ENCODE measurements at places on chromosomes 5 and 9.
A peak's percentile ranks its signal among the peaks of the same experiment; 100 is the strongest.

GRCh38 chr5:128213340-128213739 is 129.8 kb downstream of the SLC12A2 start:
- no peak for DNase-seq

DNA sequence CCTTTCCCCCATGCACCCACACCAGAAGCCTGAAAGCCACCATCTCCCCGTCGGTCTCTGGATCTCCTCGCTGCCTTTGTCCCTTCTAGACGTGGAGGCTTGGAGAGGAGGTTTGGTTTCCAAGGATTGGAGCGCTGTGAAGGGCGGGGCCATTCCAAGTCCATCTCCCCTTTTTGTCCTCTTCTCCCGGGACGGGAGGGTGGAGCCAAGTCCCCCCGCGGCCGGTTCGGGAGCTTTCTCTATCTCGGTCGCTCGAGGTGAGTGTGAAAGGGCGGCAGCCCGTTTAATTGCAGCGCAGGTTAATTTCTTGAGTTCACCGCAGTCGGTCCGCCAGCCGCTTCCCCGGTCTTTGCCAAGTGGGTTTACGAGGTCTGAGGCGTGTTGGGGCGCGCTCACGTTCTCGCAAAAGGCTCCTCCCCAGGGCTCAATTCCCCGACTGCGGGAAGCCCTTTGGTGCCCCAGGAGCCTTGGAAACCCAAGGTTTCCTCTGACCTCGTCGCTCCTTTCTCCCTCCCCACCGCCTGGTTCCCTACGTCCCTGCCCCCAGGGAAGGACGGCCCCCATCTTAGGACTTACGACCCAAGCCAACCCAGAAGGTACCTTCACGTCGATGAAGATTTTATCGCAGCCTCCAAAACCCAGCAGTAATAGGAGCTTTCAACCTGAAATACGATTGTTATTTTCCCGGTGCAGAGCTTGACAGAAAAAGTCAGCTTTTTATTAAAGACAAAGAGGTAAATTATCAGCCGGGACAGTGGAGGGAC is 2.8 kb upstream of the ZNF462 start:
- DNase-seq: no peak

GRCh38 chr5:91865915-91866314 is 482.8 kb upstream of the ARRDC3 start:
- no peak for DNase-seq

DNA sequence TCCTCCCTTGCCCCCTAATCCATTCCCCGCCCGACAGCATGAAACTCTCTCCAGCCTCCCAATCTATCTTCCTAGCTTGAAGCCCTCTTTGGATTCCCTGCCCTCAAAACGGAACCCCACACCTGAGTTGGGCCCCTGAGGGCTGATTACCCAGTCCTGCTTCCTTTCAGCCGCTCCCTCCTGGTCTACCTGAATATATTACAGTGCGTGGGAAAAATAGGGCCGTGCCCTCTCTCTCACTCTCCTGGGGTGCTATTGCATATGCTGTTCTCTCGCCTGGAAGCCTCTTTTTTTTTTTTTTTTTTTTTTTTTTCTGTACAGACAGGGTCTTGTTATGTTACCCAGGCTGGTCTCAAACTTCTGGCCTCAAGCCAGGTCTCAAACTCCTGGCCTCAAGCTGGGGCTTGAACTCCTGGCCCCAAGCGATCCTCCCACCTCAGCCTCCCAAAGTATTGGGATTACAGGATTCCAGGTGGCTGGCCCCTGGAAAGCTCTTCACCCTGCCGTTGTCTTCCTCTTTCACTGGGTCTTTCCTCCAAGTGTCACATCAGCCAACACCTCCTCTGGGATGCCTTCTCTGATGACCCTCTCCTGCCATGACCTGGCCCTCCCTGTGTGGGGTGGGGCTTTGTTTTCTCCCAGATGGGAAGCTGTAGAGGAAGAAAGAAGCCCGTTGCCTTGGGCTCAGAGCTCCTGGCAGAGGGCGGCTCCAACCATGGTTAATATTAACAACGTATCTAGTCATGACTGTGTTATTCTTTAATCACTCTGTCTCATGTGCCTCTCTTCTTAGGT is 8.2 kb downstream of the DNM1 start:
- no peak for DNase-seq

- DNase-seq: no peak
These were observed 86.0 kb upstream of the NR5A1 start for GRCh38 chr9:124593200-124593599.

- no peak for DNase-seq
These were observed 96.2 kb downstream of the C9orf50 start for GRCh38 chr9:129524582-129525270.

DNA sequence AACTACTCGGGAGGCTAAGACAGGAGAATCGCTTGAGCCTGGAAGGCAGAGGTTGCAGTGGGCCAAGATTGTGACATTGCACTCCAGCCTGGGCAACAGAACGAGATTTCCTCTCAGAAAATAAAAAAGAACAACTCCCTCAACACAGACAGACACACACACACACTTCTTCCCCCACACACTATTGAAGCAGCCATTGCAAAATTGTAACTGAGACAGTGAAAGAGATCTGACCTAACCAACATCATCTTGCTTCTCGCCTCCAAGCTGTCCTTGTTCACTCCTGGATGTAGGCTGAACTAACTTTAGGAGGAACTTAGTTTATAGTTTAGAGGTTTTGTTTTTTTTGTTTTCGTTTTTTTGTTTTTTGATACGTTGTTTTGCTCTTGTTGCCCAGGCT is 13.0 kb upstream of the PLIN2 start:
- no peak for DNase-seq

GRCh38 chr9:37923118-37923795 is 19.3 kb upstream of the SLC25A51 start:
- no peak for DNase-seq

DNA sequence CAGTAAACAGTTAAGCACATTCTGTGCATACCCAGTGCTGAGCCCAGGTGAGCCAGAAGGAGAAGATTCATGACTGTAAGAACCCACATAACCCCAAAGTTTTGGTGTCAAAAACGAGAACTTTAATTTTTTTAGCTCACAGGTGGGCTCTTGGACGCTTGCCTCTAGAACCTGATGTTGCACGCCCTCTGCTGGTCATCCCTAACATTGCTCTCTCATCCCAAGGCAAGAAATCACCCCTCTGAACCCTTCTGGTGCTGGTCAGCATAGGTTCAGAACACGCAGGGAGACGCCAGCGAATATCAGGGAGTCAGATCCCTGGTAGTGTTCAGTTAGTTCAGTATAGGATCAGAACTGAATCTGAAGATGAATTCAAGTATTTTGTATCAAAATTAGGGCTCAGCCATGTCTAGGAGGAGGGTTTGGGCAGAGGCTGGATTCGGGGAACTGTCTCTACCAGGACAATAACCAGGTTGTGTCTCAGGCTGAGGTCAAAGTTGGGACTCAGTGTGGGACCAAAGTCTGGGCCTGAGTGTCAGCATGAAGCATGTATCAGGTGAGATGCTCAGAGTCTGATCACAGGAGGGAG is 4.1 kb upstream of the DNAJB5 start:
- DNase-seq: peak; percentile 22

- no peak for DNase-seq
These were observed 108.9 kb downstream of the ACTL7B start for GRCh38 chr9:108746864-108747263.

- no peak for DNase-seq
These were observed 119.9 kb downstream of the TMEM174 start for GRCh38 chr5:73292816-73293459.

- no peak for DNase-seq
These were observed 136.7 kb upstream of the MOCS2 start for GRCh38 chr5:53246042-53246836.

DNA sequence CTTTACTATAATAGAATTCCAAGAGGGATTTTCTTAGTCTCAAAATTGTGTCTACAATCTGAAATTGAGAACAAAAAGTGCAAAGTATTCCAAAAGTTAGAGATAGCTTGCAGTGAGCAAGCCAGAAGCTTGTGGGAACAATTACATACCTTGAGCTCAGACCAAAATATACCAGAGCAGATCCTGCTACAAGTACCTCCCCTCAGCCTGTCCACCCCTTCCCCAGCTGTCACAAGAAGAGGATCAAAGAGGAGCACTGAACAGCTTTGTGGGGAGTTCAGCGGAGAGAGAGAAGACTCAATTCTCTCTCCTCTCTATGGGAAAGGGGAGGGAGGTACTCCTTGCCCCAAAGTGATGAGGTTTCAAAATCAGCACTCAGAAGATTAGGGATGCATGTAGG is 869.2 kb upstream of the DMAC1 start:
- no peak for DNase-seq

GRCh38 chr9:68778635-68779034 is 73.6 kb downstream of the PIP5K1B start:
- DNase-seq: no peak

DNA sequence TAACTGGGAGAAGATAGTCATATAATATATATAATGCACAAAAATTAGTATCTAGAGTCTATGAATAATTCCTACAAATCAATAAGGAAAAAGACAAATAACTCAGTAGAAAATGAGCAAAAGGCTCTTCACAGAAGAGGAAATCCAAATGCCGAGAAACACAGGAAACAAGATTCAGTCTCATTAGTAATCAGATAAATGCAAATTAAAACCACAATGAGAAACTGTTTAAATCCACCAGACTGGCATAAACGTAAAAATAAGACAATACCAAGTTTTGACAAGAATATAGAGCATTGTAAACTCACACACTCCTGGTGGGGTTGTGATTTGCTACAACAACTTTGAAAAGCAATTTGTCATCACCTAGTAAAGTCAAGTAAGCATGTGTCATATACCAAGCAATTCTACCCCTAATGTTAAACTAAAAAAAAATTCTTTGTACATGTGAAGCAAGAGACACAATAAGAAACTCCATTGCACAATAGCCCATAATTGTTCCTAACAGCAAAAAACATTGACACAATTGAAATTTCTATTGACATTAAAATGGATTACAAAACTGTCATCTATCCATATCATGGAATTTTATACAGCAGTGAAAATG is 21.0 kb upstream of the UBLCP1 start:
- no peak for DNase-seq

DNA sequence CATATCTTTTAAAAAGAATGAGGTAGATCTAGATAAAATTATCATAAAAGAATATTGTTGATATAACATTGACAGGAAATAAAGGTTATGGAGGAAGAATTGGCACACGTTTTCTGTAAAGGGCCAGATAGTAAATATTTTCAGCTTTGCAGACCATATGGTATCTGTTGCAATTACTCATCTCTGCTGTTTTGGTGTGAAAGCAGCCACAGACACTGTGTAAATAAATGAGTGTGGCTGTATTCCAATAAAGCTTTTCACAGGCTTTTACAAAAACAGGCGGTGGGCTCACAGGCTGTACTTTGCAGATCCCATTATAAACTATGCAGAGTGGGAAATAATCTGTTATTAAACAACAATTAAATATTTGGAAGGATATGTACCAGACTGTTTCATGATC is 87.4 kb downstream of the SGCD start:
- DNase-seq: no peak

- DNase-seq: no peak
These were observed 41.2 kb upstream of the RIOK2 start for GRCh38 chr5:97224112-97224750.

GRCh38 chr9:80078826-80079225 is 507.1 kb downstream of the TLE4 start:
- no peak for DNase-seq

DNA sequence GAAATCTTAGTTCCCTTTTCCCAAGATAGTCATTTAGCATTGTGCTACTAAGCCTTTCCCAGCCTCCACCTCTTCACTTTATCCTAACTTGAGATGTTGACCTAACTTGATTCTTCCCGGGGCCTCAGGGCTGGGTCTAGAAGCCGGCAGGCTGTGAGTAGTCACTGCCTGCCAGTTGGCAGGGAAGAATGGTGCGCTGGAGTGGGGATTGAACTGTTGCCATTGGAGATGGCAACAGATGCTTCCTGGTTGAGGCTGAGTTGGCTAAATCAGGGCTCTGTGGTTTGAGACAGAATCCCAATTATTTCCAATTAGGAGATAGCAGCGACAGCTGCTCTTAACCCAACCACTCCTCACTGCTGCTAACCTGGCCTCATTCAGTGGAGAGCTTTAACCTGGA is 343.1 kb downstream of the BRINP1 start:
- peak; percentile 46 for DNase-seq

- no peak for DNase-seq
These were observed 73.9 kb downstream of the ATG10 start for GRCh38 chr5:82045554-82046275.

GRCh38 chr9:4045556-4045955 is 254.3 kb downstream of the GLIS3 start:
- no peak for DNase-seq

- no peak for DNase-seq
These were observed 820.5 kb downstream of the PTPRD start for GRCh38 chr9:9792144-9792857.

GRCh38 chr9:91771027-91771426 is 179.0 kb downstream of the ROR2 start:
- no peak for DNase-seq

DNA sequence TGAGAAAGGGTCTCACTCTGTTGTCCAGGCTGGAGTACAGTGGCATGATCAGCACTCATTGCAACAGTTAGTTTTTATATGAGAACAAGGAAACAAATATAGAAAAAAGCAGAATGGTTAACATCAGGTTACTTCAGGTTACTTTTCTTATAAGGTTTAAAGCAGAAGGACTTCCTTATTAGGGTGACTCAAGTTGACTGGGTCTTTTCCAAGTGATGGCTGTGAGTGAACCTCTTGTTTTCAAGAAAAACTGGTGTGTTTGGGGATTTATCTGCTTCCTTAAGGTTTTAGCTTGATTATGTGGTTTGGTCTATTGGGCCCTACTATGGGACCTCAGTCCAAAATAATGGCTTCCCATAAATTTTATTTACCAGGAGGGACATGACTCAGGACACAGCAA is 99.2 kb downstream of the ARRDC3 start:
- no peak for DNase-seq

DNA sequence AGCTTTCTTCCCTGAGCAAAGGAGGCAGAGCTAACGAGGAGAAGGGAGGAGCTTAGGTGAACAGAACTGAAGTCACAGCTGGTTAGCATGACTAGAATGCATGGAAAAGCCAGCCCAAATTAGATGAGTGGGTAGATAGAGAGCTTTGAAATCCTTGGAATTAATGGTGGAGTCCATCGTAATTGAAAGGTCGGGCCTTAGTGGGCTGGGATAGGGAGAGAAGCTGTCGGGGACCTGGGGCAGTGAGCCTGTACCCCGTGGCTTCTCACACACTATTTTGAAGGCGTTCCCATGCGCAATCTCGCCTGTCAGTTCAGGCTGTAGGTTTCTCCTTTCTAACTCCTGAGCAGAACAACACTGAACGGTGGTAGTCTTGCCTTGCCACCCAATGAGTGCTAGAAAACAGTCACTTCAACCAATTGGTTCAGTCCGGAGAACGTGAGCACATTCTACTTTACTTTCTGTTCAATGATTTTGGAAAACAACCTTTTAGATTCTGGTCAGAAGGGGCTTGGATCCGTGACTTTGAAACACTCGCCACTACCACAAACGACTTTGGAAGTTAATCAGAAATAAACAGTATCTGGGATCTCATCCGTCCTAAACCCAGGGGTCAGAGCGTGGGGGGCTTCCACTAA is 655 bp upstream of the RAI14 start:
- DNase-seq: peak; percentile 39

GRCh38 chr9:2163231-2163885 is 148.2 kb downstream of the SMARCA2 start:
- DNase-seq: no peak

Measured in hypothalamus (tissue), 51 donors.